ENCODE measurements at places on chromosomes 1 and 21.

GRCh38 chr1:219954736-219955421, 26.5 kb upstream of the SLC30A10 start:
- no peak for DNase-seq

GRCh38 chr1:172670316-172670715, 11.4 kb downstream of the FASLG start:
- no peak for DNase-seq

GRCh38 chr1:188986745-188987417, 1490.8 kb downstream of the BRINP3 start:
- no peak for DNase-seq

DNA sequence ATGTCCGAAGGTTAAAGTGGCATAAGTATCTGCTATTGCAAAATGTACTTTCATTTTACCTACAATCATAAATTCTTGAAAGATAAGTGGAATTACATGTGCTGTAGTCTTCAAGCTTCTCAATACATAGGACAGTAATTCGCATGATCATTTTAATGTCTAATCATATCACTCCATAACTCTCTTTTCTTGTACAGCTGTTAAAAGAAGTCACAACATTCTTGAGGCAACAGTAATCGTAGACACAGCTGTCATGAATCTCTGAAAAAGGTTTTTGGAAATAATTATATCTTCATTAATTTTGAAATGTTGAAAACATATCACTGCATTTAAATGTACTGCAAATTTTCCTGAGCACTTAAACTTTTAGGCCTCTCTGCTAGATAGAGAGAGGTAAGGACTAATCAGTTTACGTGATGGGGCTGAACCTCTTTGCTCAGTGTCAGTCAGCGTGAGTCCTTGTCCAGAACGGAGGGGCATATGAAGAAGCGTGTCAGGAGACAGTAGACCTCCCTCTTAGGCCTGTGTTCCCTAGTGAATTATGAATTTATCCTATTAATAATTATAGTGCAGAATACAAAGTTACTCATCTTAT, 133.4 kb downstream of the NEK7 start:
- no peak for DNase-seq

DNA sequence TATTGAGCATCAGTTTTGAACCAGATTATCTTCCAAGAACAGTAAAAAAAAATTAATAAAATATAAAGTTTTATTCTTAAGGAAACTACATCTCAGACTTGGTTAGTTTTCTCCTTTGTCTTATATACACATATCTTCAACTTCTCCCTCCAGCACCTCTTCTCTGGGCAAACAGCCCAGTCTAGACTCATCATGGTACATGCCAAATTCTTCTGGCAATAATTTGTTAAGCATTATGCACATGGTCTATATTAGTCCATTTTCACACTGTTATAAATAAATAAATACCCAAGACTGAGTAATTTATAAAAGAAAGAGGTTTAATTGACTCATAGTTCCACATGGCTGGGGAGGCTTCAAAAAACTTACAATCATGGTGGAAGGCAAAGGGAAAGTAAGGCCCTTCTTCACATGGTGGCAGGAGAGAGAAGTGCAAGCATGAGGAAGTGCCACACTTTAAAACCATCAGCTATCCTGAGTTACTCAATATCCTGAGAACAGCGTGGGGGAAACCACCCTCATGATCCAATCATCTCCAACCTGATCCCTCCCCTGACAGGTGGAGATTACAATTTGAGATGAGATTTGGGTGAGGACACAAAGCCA, 108.7 kb upstream of the RNPC3 start:
- DNase-seq, result no peak

DNA sequence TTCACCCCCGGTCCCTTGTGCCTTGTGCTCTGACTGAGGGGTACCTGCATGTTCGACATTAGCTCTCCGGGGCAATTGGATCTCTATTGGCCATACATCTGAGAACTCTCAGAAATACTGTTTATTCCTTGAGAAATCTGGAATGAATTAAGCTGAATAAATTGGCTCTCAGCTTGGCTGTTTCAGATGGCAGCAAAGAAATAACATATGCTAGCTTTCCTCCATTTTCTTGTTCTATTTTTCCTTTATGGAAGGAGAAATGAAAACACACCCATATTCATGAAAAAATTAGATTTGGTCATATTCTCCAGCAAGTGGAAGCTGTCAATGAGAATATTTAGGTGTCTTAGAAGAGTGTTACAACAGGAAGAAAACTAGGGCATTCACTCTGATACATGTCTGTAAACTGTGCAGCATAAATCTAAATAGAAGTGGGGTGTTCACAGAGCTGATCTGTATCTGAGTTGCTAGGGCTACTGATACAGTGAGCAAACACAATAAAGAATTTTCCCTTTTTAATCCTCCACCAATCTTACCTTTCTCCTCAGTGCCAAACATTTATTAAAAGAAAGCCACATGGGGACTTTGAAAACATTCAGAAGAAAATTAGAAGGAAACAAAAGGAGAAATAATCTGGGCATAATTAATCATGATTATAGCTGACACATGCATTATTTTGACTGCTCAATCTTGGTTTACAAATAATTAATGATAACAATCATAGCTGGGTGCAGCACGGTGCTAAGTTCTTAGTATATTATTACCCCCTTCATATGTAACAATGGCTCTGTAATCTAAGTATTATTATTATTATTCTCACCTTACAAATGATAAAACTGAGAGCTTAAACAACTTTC, 671.9 kb upstream of the USP24 start:
- DNase-seq, result no peak

GRCh38 chr21:31195334-31196015, 148.6 kb downstream of the TIAM1 start:
- no peak for DNase-seq

DNA sequence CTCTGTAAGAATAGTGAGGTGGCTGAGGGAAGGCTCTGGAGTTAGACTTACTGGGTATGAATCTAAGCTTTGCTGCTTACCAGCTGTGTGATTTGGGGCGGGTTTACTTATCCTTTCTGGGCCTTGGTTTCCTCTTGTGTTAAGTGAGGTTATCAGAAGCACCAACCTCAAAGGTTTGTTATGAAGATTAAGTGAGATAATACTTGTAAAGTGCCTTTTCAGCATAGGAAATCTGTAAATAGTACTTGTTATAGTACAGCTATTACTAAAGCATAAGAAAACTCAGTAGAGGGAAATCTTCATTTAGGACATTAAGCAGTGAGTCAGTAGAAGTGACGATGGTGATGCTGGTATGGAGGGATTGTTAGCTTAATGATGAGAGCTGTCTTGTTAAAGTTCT, 12.1 kb downstream of the HHAT start:
- DNase-seq, result no peak

DNA sequence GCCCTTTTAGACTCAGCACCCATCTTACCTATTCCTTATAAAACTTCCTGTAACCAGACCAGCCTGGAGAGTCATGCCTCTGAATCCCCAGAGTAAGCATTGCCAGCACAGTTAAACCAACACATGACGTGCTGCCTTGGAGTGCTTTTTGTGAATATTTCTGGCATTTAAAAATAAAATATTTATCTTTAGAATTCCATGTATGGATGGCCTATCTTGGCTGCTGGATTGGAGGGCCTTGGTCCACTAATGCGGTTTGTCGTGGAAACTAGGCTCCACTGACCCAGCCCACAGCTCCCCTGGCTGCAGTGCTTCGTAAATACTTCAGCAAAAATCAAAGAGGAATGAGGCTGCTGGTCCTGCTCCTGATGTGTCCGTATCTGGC, 17.5 kb downstream of the MTARC1 start:
- DNase-seq, result no peak

GRCh38 chr1:242187816-242188215, 188.9 kb upstream of the MAP1LC3C start:
- no peak for DNase-seq

DNA sequence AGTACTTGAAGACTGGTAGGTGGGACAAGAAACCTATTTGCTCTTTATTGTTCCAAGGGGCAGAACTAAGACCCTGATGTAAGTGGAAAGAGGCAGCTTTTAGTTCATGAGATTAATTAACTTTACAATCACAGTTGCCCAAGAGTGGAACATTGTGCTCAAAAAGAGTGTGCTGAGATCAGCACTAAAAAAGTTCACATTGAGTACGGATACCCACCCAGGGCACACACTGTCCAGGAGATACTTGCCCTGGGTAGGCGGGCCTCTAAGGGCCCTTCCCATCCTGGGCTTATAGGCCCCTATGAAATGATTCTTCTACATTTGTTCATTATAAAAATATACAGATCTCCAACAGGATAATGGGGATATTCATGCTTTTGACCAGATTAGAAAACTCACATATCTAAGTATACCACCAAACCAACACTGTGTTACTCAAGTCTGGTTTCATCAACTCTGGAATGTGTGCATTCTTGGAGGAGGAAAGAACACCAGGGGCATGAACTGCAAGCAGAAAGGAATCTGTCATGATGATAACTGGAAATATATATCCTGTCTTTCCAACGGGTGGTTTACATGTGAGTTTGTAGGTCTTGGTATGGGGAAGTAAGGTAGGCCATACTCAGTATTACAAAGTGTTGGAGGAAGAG, 626.2 kb downstream of the SMYD3 start:
- DNase-seq, result no peak

- DNase-seq, result no peak
Observed at GRCh38 chr21:31693222-31693621, 33.7 kb downstream of the SOD1 start.

DNA sequence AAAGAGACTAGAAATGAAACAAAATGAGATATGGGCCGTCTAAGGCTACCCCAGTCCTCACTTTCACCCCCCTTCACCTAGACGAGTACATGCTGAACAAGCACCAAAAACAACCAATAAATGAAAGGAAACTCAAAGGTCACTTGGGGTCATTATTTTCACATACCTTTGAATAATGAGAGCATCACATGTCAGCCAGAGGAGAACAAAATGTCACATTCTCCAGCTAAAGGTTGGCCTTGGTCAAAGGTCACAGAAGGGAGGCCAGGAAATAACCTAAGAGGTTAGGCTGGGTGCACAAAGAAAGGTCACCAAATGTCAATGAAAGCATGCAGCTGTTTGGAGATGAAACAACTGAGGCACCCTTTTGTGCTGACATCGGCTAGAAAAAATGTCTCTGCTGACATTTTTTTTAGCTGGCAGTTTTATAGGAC, 288.7 kb upstream of the USP25 start:
- DNase-seq, result no peak

DNA sequence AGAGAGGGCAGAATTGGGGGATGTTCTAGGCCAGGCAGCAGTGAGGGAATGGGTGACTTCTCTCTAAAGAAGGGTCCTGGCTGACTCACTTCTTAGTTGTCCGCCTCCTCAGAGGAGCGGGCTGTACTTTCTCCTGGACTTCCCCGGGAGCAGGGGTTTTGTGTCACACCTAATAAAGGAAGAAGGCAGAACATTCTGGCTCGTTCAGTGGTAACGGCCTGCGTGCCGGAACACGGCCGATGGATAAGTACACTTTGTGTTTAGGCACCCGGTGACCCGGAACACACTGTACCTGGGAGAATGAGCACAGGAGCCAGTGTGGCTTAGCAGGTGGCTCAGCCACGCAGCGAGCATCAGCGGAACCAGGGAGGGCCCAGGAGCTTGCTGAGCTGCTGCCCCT, 84.7 kb downstream of the FBXO2 start:
- no peak for DNase-seq

DNA sequence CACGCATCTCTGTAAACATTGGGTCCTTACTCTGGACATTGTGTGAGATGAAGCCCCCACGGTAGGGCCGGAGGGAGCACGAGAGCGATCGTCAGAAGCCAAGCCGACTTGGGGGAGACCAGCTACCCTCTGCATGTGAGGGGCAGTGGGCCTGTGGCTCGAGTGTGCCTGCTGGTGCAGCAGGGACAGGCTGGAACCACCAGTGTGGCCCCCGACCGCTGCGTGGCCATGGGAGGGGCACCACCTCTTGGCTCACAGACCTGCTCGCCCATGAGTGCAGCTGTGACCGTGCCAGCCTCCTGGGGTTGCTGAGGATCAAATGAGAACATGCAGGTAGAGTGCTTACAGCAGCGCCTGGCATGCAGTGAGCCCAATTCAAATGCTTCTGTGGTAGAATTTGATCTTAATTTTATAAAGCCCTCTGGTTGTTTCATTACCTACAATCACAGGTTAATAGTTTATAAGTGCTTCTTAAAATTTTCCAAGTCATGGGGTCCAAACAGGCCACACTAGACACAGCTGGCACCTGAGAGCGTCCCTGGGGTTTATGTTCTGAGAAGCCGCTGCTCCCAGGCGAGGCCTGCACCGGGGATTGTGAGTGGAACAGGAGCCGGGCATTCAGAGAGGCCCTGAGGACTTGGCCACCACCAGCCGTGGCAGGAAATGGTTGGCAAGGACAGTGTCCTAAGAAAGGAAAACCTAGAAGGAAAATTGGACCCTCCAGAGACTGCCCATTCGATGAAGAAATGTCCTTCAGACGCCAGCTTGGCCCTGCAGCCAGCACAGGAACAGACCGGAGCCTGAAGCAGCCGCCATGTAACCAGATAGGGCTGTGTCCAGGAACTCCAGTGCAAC, 22.6 kb upstream of the ADARB1 start:
- no peak for DNase-seq

DNA sequence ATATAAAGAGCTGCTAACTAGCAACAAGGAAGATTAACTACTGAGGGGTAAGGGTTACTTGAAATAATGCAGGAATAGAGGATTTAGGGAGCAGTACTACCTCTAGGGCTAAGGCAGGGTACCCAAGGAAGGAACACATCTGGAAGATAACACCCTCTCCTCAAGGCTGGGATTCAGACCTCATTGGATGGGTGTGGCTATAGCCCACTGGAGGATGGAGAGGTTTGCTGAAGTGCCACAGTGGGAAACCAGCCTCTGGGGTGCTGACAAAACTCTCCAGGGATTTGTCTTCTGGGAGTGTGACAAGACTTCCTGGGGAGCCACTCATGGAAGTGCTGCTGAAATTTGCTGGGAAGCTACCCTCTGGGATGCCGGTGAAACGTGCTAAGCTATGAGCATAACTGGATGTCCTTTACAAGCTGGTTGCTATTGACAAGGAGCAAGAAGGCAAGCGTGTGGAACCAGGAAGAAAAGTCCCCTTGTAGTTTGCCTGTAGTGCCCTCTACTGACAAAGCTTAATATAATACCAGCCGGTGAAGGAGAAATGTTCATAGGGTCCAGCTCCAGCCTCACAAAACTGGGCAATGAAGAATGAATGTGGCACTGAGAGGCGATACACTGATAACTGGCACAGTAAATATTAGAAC, 122.8 kb upstream of the USP24 start:
- no peak for DNase-seq

- DNase-seq, result no peak
Observed at GRCh38 chr1:185341196-185341781, 24.2 kb upstream of the IVNS1ABP start.

GRCh38 chr1:54627196-54627595, 3.9 kb upstream of the FAM151A start:
- no peak for DNase-seq

GRCh38 chr1:16971341-16972188, 8.9 kb downstream of the MFAP2 start:
- DNase-seq, result no peak
